Caki2 (cell line): ENCODE measurements at places on chromosomes 16 and 17.

DNA sequence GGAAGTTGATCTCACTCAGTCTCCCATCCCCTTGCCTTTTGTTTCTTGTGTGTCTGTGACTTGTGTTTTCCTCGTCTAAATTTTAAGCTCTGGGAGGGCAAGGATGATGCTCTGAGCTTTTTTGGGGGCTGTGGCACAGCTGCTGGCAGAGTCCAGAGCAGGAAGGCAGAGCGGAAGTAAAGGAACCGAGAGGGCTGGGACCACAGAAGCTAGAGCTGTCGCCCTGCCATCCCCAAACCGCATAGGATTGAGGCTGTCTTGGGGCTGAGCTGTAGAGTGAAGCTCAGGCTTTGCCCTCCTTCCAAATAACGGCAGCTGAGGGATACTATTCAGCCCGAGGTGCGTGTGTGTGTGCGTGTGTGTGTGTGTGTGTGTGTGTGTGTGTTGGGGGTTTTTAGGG lies 3.8 kb upstream of the DNAH2 start:
- DNase-seq, result no peak

- DNase-seq, result no peak
Measured at GRCh38 chr17:82776454-82776853, 24.6 kb downstream of the TBCD start.

DNA sequence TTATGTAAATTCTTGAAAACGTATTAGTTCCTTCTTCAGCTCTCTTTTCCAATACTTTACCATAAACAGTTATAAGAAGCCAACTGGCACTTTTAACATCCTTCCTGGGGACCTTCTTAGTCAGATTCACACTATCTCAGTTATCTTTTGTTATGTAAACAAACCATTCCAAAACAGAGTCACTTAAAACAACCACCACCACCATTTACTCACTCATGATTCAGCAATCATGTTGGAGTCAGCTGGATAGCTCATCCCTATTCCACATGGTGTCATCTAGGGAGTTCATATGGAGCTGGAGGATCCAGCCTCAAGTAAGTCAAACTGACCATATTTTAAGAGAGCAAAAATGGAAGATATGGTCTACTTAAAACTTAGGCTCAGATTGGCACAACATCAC lies 240.3 kb upstream of the IRX3 start:
- DNase-seq, result peak; percentile 12

DNA sequence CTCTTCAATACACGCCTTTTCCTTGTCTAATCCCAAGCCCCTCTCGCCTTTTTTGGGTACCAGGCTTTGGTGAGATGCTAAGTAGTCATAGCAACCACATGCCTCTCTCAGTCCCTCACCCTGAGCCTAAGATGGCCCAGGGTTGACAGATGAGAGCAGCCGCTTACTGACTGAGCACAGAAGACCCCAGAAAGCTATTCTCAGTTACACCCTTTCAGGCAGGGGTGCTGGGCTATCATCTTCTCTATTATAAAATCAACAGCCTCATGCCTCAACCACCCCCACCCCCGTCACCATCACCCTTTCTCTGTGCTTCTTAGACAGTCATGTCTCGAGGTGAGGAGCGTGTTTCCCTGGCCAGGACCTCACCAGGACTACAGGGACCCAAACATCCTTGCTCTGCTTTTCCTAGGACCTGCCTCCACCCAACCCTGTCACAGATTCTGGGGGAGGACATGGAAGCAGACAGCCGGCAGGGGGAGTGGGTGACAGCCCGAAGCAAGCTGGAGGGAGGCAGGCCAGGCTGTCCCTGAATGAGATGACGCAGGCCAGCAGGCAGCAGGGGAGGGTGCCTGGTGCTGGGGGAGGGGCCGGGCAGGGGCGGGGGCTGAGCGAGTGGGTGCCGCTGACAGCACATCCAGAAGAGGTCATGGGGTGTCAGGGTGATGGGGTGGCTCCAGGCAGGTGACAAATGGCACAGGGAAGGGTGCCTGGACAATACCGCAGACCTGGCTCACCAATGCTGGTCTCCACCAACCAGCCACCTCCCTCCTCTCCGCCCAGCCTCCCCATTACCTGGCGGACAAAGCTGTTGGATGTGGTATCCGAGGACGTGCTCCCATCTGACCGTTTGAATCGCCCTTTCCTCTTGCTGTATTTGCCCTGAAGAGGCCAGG lies 3.1 kb downstream of the CACNB1 start:
- DNase-seq, result no peak

GRCh38 chr17:21089933-21090901 lies 36.5 kb upstream of the DHRS7B start:
- no peak for DNase-seq

DNA sequence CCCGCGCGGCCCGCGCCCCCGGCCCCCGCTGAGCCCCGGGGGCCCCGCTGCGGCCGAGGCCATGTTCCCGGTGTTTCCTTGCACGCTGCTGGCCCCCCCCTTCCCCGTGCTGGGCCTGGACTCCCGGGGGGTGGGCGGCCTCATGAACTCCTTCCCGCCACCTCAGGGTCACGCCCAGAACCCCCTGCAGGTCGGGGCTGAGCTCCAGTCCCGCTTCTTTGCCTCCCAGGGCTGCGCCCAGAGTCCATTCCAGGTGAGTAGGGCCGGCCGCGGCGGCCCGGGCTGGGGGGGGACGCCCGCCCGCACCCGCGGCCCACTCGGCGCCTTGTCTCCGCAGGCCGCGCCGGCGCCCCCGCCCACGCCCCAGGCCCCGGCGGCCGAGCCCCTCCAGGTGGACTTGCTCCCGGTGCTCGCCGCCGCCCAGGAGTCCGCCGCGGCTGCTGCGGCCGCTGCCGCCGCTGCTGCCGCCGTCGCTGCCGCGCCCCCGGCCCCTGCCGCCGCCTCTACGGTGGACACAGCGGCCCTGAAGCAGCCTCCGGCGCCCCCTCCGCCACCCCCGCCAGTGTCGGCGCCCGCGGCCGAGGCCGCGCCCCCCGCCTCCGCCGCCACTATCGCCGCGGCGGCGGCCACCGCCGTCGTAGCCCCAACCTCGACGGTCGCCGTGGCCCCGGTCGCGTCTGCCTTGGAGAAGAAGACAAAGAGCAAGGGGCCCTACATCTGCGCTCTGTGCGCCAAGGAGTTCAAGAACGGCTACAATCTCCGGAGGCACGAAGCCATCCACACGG lies 504 bp downstream of the MAZ start:
- peak; percentile 81 for DNase-seq

DNA sequence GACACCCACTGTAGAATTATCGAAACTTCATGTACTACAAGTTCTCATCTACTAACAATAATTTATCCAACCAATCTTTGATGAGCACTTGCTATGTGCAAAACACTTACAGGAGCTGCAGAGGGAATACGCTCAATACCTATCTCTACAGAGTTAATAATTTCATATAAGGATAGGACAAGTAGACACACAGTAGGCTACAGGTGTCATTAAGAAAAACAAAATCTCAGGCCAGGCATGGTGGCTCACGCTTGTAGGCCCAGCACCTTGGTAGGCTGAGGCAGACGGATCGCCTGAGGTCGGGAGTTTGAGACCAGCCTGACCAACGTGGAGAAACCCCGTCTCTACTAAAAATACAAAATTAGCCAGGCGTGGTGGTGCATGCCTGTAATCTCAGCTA lies 91.3 kb upstream of the PLEKHM1 start:
- no peak for DNase-seq

DNA sequence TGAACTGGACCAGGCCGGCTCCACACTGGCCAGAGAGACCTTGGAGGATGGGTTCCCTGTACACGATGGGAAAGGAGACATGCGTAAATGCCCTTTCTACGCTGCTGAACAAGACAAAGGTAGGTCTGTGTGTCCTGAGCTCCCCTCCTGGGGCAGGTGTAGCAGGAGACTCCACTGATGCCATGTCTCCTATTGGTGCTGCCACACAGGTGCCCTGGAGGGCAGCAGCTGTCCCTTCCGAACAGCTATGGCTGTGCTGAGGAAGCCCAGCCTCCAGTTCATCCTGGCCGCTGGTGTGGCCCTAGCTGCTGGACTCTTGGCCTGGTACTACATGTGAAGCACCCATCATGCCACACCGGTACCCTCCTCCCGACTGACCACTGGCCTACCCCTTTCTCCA lies 29.2 kb downstream of the CDIP1 start:
- no peak for DNase-seq

DNA sequence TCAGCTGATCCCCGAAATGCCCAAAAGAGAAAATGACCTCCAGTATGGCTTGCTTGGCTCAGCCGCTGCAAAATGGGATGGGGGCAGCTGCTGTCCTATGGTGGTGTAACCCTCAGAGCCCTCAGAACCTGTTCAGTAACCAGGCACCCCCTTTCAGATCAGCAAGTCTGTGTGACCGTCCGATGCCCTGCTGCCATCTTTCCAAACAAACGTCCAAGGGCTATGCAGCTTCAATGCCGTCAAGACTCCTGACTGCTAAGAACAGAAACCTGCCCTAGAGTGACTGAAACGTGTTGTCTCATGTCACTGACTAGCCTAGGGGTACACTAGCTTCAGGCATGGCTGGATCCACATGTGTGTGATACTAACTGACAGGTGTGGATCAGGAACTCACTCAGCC lies 70.4 kb downstream of the GNAO1 start:
- no peak for DNase-seq

DNA sequence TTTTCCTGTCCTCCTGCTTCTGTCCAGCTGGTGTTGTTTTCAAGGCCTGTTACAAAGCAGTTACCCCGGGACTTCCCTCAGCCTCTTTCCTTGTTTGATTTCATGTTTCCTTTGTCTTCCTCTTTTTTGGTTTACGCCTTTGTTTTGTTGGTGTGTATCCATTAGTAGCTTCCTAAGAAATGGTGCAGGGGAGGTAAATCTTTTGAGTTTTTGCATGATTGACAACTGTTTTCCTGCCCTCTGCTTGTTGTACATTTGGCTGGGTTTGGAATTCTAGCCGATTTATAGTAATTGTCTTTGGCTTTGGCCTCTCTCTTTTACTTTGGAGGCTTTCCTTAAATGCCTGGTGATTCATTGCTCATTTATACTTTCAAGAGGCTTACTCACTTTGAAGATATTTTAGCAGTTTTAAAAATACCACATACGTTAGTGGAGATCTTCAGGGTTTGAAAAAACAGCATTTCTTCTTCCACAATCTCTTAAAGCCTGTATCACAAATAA lies 32.8 kb downstream of the DNAH2 start:
- DNase-seq, result peak; percentile 9
